Fibroblast of skin of back (primary cell): ENCODE measurements at places on chromosomes 1 and 21.

- DNase-seq: peak; percentile 64
These were observed 372.1 kb downstream of the PTPRC start for GRCh38 chr1:199010933-199011332.

DNA sequence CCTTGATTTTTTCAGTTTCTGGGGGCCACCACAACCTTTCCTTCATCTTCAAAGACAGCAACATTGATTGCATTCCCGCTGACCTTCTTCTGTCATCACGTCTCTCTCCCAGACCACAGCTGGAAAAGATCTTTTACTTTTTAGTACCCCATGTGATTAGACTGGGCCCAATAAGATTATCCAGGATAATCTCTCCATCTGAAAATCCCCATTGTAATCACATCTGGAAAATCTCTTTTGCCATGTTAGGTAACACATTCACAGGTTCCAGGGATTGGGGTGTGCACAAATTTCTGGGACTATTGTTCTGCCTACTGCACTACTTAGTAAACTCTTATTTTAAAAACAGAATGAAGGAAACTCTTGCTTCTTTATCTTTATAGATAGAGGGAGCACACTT, 47.1 kb upstream of the INSL5 start:
- no peak for DNase-seq

- DNase-seq: no peak
These were observed 226.2 kb upstream of the IRF2BP2 start for GRCh38 chr1:234836045-234836681.

GRCh38 chr1:200771625-200772555, 33.2 kb downstream of the CAMSAP2 start:
- no peak for DNase-seq

DNA sequence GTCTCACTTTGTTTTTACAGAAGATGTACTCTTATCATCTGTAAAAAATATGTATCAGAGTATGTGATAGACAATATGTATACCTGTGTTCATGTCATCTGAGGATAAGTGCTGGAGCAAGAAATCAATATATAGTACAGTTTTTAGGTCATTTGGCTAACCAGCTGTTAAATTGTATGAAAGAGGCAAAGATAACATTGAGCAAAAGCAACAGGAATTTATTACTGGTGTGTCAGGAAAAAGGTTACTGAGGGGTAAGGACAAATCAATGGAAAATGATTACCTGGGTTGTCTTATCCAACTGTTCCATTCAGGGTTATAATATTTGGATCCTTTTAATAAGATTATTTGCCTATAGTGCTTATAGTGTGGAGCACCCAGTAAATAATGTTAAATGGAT, 4.9 kb downstream of the HIPK1 start:
- no peak for DNase-seq

- DNase-seq: no peak
These were observed 607.0 kb downstream of the AGBL4 start for GRCh38 chr1:49416758-49417157.

- DNase-seq: no peak
These were observed 378.2 kb upstream of the KAZN start for GRCh38 chr1:14220324-14220723.

DNA sequence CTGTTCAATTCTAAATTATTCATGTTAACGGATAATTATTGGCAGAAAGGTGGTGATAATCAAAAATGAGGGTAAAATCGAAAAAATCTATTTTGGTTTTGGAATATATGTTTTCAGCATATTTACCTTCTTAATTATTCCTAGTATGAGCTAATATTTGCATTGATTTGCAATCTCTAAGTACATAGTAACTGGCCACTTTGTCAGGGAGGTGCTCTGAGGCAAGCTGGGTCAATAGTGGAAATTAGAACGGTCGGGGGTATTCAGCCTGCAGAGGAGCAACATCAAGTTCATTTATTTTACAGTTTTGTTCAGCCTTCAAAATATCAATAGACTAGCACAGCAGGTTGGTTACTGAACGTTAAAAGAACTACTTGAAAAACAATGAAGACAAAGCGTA, 1.8 kb downstream of the OTUD7B start:
- DNase-seq: no peak

DNA sequence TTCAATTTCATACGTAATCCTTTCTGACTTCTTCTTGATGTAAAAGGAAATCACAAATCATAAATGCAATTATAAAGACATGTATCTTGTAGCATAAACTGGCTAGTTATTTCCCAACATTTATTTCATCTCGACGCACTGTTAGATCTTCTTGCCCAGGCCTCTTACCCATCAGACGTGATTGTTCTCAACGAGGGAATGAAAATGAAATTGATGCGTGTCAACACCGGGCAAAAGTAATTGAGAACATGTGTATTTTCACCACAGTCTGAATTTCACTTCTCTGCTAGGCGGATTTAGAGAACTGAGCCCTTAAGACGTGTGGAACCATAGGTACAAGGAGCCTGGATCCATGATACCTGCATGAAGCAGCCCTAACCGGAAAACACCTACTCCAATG, 519.7 kb downstream of the KCNT2 start:
- DNase-seq: no peak

DNA sequence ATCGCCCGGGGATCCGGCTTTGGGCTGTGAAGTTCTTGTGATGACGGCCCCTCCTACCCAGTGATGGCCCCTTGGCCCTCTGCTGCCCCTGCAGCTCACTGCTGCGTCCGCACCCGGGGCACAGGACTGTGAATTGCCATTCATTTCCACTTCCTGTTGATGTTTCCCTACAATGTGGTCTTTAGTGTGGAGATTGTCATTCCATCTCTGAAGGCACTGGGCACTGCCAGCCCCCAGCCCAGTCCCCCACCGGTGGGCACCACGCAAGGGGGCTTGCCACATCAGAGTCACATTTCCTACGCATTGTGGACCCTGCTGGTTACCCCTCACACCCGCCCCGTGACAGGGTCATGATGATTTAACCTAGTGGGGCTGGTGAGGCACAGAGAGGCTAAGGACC, 2.5 kb upstream of the MX2 start:
- no peak for DNase-seq

GRCh38 chr1:165695031-165695430, 3.3 kb downstream of the ALDH9A1 start:
- no peak for DNase-seq

GRCh38 chr1:216700779-216701178, 22.4 kb downstream of the ESRRG start:
- DNase-seq: no peak

DNA sequence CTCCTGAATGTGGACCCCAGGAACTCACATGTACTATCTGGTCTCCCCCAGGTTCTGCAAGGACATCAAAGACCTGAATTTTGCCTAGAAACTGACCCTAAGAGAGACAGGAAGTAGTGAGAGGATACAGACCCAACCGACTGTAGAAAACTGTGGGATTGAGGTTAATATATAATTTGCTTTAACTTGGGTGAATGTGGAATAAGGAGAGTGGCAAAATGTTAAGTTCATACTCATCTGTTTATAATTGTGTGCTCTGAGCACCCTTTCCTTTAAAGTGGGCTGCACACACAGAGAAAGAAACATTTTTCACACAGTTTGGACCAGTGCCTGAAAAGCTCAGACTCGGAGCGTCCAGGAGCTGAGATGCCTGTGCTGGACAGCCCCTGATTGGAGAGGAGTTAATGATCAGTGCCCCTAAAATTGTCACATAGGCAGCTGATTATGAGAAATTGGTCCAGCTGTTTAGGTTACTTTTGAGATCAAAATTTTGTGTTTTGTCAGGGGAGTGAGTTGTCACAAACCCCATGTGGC, 37.2 kb downstream of the ROR1 start:
- DNase-seq: no peak

DNA sequence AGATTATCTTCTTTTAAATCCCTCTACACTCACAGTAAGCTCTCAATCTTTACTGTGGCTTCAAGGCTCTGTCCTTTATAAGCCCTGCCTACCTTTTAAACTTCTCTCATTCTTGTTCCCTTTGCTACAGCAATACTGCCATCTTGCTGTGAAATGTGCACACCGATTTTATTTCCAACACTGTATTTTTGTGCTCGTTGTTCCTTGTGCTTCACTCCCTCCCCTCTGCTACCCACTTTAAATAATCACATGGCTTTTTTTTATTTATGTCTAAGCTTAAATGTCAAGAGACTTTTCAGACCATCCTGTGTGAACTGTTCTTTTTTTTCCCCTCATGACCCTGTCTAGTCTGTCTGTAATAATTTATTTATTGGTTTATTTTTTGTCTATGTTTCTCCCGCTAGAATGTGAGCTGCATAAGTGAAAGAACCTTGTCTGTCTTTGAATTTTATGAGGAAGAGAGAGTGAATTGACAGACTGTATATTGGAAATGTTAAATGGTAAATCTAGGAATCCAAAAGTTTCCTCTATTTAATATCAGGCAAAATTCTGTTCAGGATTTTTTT, 45.7 kb downstream of the ABCD3 start:
- DNase-seq: peak; percentile 51

DNA sequence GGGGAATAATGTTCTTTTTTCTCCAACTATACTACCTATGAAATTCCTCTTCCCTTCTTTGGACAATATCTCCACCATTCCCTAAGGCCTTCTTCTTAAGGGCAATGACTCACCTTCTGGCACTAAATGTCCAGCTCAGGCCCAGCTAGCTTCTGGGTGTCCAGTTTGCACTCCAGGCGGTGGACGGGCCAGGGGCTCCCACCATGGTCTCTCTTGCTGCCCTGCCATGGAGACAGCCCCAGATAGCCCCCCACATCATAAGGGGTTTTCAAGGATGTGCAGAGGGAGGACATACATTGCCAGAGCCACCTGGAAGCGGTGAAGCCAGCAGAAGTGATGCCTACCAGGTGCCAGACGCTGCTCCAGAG, 43.8 kb downstream of the C1orf198 start:
- peak; percentile 36 for DNase-seq

GRCh38 chr1:47703156-47703825, 265.4 kb downstream of the FOXD2 start:
- peak; percentile 54 for DNase-seq

DNA sequence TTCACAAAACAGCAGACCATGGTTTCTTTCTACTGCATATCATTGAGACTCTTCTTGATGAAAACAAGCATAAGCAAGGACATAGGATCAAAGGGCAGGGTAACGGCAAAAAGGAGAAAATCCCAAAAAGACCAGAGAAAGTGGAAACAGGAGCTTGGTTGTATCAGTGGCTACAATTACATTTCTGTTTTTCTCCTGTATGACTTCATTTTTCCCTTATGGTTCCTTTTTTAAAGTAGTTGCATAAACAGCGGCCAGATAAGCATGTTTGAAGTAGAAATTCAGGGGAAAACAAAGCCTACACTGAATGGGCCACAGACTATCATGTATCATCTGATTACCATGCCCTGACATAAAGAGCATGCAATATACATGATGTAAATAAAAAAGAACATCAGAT, 4.6 kb downstream of the EGLN1 start:
- DNase-seq: no peak

GRCh38 chr21:14684071-14684470, 138.0 kb upstream of the SAMSN1 start:
- DNase-seq: no peak

DNA sequence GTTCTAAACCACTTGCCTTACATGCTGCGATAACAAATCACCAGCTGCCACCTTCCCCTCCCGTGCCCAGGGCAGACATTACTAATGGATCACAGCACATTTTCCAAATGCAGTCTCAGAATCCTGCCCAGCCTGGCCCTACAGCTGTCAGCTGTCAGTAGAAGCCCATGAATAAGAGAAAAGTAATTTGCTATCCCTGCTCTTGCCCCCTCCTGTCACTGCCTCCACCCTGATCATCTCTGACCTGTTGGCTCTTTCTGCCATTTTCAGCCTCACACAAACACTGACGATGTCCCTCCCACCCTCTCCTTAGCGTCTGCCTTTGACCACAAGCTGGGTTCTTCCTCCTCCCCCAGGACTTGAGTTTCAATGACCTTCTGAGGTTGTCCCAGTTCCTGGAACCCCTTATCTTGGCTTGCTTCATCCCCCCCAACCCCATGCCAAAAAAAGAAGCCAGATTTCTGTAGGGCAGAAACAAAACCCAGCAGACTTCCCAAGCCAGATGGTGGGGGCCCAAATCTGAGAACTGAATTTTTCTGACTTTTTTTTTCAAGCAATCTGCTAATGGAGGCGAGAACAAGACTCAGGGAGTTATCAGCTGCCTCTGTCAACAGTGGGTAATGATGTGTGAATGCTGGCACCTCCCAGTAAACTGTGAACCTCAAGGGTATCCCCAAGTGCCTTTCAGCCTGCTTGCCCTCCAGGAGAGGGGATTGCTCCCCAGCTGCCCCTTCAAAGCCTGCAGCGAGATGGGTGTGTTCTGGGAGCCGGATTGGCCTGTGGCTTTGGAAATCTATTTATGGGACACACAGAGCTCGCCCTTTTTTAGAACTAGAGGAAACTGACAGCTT, 216.5 kb upstream of the VAMP3 start:
- no peak for DNase-seq

DNA sequence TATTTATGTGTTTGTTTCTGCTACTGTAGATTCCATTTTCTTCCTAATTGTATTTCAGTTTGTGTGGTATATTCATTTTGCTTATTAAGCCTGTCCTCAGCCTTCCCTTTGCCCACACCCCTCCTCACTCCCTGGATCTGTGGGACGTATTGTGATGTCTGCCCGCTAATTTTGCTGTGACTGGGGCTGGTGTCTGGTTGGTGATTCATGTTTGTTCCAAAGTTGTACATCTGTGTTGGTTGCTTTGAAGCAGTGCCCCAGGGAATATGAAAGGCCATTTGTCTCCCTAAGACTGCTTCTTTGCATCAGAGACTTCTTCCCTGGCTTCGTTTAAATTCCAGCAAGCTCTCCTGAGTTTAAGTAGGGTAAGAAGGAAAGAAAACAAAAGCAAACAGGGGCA, 289.5 kb upstream of the SGIP1 start:
- DNase-seq: no peak

DNA sequence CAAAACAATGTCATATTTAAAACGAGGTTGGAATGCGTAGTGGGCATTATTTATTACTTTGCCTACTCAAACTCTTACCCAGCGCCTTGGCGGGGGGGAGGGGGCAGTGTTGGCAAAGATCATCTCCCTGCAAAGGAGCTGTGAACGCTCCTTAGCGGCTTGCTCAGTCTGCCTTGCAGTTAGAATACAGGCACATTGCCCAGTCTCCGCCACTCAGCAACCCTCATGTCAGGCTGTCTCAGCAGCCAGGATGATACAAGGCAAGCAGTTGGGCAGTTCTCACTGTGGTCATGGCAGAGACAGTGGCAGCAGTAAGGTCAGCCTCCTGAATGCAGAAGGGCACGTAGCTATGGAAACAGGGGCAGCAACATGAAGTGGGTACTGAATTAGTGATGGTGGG, 170.4 kb upstream of the KCNK2 start:
- DNase-seq: no peak

- no peak for DNase-seq
These were observed 216.1 kb downstream of the HHIPL2 start for GRCh38 chr1:222331765-222332164.

DNA sequence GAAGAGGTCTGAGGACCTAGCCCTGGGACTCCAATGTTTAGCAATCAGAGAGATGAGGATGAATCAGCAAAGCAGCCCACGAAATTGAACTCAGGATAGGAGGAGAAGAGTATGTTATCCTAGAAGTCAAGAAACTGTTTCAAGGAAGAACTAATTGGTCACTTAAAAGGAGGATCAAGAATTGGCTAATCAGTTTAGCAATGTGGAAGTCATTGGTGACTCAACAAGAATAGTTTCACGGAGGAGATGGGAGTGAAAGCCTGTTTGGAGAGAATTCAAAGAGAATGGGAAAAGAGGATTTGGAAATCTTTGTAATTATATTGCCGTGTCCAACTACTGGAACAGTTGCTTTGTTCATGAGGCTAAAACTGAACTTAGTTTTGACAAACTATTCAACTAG, 7.4 kb downstream of the HMCN1 start:
- no peak for DNase-seq

GRCh38 chr1:63414691-63415365, 47.4 kb downstream of the ALG6 start:
- DNase-seq: no peak
